ENCODE measurements at places on chromosomes 7 and 10. TPM values are rescaled to one million over a fixed set of nuclear protein-coding genes. Genes with fewer than 3 reads are reported as not detected.

HABP2 gene
- total RNA-seq, result not detected

GARIN1A gene
- 1.4 TPM for total RNA-seq

TMED4 gene
- total RNA-seq, result 89.0 TPM

CWF19L1 gene
- 37.2 TPM for total RNA-seq

EVX1 gene
- not detected for total RNA-seq

CD36 gene
- total RNA-seq, result 0.39 TPM
